Effector CD8-positive, alpha-beta T cell (primary cell): ENCODE measurements at places on chromosomes 3 and 15.

DNA sequence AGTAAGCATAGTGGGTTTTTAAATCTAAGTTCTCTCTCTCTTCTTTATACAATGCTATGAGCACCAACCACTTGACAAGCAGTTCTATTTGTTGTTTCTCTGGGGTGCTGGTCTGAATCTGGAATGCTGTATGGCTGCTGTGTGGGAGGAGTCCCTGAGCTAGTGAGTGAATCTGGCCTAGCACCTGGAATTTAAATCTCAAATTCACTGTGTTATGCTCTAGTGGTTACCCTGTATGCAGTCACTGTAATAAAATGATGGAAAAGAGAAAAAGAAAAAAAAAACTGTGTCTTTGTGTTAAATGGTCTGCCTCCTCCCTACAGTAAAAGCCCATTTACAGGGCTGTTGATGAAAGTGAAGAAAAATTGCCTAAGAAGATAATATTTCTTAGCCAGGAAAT lies 155.0 kb downstream of the ATP8B4 start:
- no peak for DNase-seq

- DNase-seq: no peak
Measured at GRCh38 chr3:88150806-88151205, 1.0 kb downstream of the C3orf38 start.

GRCh38 chr3:144332868-144333267 lies 361.2 kb downstream of the DIPK2A start:
- no peak for DNase-seq

DNA sequence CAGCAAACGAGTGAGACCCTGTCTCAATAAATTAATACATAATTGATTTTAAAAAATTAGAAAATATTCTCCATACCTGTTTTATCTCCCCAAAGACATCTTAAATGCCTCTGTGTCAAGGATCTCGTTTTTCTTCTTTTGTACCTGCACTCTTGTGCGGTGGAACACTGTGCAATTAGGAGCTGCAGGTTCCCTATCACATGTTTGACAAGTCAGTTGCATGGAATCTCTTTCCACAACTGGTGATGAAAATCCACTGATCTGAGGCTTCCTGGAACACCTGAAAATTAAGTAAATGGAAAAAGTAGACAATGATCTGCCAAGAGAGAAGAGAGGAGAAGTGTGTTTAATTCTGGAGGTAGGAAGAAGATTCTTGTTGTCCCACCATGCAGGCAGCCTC lies 3.0 kb upstream of the SNX22 start:
- no peak for DNase-seq

- no peak for DNase-seq
Measured at GRCh38 chr15:90869140-90869541, 753 bp downstream of the FURIN start.
